Suppressor macrophage treated with lipopolysaccharide for 1 hour (primary cell): ENCODE measurements at places on chromosomes 5 and 9.

- DNase-seq, result peak; percentile 50
Observed at GRCh38 chr5:159681661-159682060, 234.6 kb upstream of the ADRA1B start.

- DNase-seq, result no peak
Observed at GRCh38 chr9:85178474-85178873, 508.9 kb downstream of the NTRK2 start.

- peak; percentile 75 for DNase-seq
Observed at GRCh38 chr5:140672455-140673186, 755 bp downstream of the DND1 start.

GRCh38 chr5:77103457-77103856 lies 16.4 kb upstream of the ZBED3 start:
- DNase-seq, result no peak

DNA sequence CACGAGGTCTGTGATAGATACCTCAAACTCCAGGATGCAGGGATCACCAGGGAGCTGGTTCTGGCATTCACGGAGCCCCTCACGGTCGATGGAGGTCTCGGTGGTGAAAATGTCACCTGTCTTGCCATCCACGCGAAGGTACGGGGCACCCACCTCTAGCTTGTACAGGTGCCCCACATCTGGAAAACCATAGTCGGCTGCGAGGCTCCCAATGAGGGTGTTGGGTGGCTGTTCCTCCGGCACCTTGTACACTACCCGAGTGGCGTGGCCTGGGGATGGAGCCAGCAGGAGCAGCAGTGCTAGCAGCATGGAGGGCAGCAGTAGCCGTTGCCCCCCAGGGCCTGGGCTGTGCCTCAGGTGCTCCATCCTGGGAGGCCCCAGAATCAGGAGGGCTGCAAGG lies 9.2 kb downstream of the PCDH1 start:
- DNase-seq, result no peak
